ENCODE measurements at places on chromosomes 1 and 21.

- no peak for DNase-seq
Observed at GRCh38 chr1:162218975-162219374, 149.5 kb downstream of the NOS1AP start.

- DNase-seq: no peak
Observed at GRCh38 chr1:11333631-11334030, 60.6 kb downstream of the UBIAD1 start.

DNA sequence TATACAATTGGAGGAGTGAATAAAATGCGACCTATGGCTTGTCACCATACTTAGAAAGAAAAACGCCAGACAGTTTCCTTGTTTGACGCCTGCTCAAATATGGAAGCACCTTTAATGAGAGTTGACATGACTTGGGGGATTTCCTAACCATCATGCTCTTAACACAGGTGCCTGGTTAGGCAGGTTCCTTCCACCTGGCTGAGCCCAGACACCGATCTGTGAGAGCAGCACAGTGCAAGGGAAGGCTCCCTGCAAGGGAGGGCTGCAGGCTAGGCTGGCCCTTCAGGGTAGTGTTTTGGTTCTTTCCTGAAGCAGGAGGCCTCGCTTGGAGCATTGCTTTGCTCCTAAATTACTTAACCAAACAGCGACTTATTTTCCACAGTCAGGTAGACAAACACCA, 24.6 kb upstream of the KLHDC8A start:
- no peak for DNase-seq

GRCh38 chr1:6271006-6271405, 10.1 kb upstream of the GPR153 start:
- no peak for DNase-seq

DNA sequence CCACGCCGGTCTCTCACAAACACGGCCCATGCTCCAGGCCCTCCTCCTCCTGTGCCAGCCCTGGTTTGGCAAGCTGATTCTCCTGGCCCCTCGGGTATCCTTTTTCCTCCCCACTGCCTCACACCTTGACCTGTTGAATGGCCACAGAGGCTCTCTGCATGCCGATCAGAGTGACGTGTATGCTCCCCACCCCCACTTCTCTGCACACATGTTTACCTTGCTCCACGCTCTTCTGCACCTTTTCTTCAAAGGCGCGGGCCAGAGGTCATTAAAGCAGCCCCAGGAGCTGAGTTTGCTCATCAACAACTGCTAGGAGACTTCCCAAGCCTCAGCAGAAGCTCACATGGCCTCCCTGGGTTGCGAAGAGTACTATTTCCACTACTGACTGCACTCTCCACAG, 139.3 kb upstream of the EDN2 start:
- DNase-seq: no peak

- DNase-seq: peak; percentile 13
Observed at GRCh38 chr1:3787349-3787715, 9.0 kb downstream of the LRRC47 start.

DNA sequence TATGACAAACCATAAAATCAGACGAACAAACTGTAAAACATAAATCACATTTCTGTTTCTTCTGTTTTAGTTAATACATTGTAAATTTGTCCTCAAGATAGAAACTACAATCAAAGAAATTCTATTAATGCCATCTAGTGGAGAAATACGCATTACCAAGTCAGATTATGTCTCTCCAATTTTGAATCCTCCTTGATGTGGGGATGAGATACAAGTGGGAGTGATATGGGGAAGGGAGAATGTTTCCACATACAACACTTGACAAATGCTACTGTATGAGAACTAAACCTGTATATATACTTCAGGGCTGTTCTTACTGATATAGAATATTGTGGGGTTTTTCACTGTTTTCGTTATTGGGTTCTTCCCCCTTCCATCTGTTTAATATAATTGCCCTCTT, 2.6 kb downstream of the HFM1 start:
- DNase-seq: no peak

Measured in stimulated activated CD8-positive, alpha-beta memory T cell treated with anti-CD3 and anti-CD28 coated beads, Interleukin-15, amount 100 ng/mL, for 4 hours (primary cell).